Vagina (tissue), 2 donors: ENCODE measurements at places on chromosomes 5 and 9.

- DNase-seq, result no peak
Observed at GRCh38 chr5:57171816-57172465, 1.9 kb upstream of the GPBP1 start.

- DNase-seq, result no peak
Observed at GRCh38 chr5:154242964-154243376, 52.4 kb downstream of the GALNT10 start.

GRCh38 chr5:7869474-7870136 is 657 bp downstream of the MTRR start:
- no peak for DNase-seq

GRCh38 chr5:164012371-164012770 is 507.0 kb downstream of the MAT2B start:
- no peak for DNase-seq

- no peak for DNase-seq
Observed at GRCh38 chr9:84796404-84796803, 126.9 kb downstream of the NTRK2 start.

DNA sequence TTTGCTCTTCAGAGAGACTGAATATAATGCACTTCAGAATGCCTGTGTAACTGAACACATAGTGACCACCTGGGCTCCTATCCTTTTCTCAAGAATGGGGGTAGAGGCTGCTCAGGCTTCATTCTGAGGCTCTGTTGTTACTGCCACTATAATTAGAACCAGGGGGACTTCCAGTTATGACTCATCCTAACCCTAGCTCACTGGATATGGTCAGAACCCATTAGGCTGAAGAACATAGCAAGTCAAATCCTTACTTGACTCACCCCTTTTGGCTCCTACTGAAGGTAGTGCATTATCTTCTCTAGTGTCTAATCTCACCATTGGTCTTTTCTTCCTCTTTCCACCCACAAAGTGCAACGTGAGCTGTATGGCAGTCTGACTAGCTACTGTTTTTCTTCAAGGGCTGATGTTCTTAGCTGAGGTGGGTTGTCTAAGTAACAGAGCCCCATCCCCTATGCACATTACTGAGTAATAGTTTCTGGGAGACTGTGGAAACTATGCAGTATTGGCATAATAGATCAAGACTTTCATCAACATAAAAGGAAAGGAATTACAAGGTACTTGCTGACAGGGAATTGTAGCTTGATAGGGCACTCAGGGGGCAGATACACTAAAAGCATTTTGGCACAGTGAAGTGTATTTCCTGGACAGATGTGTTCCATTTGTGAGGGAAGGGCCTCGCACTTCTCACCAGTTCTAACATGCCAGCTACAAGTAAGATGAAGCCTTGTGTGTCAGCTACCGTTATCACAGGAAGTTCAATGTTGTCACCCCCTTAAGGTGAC is 431.0 kb upstream of the MEF2C start:
- DNase-seq, result no peak

DNA sequence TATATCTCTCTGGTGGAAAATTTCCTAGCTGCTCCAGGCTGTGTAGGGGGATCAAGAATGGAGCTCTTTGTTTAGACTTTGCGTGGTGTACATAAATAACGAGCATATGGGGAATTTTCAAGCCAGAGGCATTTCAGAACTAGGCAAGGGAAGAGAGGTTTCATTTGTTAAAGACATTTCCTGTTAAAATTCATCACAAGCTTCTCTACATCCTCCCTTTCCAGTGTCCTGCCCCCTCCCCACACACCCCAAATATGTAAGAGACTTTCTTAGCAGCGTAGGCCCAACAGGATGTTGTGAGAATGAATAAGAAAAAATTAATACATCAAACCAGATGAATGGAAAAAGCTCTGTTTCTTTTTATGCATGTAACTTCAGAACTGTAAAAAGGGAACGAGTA is 150.3 kb downstream of the GPBP1 start:
- DNase-seq, result no peak

DNA sequence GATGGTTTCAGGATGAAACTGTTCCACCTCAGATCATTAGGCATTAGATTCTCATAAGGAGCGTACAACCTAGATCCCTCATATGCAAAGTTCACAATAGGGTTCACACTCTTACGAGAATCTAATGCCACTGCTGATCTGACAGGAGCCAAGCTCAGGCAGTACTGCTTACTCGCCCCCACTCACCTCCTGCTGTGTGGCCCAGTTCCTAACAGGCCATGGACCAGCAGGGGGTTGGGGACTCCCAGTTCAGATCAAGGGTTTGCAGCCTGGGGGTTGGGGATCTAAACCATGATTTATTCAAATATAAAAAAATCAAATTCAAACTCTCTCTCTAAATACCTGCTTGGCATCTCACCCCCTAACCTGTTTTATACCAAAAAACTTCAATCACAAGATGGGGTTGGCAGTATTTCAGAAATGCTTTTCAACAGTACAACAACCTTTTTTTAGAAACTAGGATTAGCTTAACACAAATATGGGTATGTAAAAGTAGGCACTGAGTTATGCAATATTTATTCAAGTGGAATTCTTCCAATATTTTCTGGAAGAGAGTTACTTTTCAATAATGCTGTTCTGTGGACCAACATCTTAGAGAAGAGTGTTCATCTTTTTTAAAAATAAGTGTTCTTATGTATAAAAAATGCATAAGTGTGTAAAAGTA is 30.1 kb upstream of the SLC12A2 start:
- DNase-seq, result no peak

DNA sequence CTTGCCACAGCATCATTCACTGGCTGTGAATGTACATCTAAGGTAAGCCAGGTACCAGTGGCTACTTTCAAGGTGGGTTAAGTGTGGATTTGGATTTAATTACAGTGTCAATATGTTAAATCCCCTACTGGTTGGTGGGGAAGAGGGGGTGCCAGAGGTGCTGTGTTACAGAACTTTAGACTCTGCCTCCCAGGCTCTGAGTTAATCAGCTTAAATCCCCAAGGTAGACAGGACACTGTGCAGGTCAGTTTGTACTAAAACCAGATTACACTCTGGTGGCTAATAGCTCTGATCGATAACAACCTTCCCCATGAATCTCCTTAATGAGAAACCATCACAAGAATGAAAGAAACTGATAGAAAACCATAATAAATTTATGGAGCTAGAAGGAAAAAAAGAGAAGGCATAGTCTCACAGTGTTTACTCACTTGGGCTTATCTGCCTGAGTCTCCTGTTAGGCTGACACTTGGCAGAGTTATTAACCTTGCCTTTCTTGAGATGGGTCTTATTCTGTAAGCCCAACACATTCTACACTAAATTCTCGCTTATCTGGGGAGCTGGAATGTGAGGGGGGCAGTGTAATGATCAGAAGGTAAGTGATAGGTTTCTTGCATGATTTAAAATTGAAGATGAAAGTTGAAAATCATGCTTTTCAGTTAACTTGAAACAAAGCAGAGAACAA is 106.8 kb downstream of the LMNB1 start:
- DNase-seq, result no peak

GRCh38 chr5:172266071-172266675 is 17.4 kb downstream of the UBTD2 start:
- no peak for DNase-seq

DNA sequence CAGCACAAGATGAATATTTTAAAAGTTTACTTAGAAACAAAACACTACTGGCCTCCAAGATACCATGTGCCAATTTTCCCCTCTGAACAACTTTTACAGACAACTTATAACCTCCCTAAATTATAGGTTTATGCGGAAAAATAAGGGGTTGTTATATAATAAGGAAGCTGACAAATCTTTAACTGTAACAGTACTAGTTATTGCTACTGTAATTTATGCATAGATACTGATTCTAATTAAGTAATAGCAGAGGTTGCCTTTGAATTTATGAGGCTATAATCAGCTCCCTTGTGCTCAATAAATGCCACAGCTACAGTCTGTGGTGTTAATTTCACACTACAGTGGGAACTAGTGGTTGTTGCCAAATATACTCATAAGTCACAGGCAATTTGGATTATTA is 291.3 kb upstream of the PCSK5 start:
- no peak for DNase-seq

DNA sequence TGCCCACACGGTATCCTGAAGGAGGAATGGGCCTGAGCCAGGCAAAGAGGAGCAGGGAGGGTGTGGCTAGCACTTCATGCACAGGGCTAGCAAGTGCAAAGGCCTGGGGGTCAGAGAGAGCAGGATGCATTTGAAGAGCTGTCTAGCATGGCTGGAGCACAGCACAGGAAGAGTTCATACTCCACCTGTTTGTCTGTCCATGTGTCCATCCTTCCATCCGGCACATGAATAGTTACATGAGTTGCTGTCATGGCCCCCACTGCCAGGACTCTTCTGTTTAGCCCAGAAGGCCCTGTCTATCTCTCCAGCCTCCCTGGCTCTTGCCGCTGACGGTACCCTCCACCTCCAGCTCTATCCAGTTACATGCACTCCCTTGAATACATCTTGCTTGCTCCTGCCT is 17.1 kb downstream of the RGS3 start:
- DNase-seq, result no peak
